ENCODE measurements at places on chromosomes 7 and 10.

DNA sequence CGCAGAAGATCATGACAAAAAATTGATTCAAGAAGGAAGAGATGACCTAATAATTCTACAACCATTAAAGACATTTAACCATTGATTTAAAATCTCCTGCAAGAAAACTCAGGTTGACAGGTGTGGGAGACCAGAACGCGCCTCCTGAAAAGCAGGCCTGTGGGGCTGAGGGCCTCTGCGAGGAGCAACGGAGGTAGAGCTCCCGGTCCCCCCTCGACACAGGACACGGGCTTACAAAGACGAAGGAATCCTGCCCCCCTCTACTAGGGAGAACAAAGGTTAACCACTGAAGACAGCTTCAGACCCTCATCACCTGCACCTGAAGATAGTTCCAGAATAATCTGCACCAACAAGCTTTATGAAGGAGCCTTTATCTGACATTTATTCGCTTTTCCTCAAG lies 55.9 kb upstream of the INPP5A start:
- DNase-seq, result no peak

GRCh38 chr7:106054156-106054910 lies 57.8 kb downstream of the SYPL1 start:
- no peak for DNase-seq

DNA sequence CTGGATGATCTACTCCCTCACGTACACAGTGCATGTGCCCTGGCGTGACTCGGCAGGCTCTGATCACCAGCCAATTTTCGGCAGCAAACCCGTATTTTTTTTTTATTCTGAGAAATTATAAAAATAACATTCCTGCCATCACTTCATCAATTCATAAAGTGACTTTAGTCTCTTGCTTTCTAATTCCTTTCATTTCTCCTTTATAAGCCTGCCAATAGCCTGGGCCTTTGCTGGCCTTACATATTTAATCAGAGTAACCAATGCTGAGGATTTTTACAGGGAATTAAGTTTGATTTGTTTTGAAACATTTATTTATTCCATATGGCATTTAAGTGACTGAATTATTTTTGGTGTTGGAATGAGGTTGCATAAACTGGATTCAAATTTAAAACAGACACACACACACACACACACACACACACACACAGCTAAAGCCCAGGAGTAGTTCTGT lies 140.8 kb downstream of the ETV1 start:
- no peak for DNase-seq

DNA sequence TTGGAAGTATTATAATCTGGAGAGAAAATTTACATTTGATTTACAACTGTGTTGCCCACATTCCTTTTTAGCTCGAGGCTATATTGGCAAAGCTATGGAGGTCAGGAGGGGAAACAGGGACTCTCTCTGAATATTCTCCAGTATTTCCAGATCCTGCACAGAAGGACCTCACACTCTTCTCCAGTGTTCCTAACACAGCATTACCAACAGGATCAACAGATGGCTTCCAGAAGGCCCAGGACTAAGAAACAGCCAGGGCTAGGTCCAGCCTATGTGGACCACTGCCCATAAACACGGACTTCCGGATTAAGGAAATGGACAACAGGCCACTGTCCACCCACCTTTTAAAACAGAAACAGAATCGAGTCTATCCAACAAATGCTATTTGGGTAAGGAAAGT lies 65.3 kb downstream of the CHCHD3 start:
- no peak for DNase-seq

DNA sequence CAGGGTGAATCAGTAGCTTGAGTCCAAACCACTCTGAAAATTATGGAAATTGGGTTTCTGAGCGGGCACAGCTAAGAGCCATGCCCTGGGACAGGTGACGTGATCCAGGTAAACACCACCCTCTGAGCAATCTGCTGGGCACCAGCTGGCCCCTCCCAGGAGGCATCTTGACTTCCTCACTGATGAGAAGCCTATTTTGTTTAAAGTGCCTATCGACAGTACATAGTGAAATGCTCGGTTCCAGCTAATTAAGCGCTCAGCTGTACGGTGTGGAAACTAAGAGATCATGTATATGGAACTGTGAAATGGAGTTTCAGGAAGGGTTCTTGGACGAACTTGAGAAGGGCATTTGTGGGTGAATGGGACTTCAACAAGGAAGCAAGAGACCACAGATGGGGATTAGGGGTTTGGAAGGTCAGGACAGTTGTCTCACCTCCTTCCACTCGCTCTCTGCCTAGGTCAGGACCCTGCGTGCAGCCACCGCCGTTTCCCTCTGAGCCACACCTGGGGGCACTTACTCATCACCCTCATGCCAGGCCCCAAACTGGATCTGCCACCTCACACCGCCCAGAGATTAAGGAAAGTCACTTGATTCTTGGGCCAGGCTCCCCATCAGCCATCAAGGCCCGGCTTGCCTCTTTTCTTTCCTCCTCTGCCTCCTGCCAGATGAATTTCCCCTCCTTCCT lies 3.2 kb downstream of the ITPRIP start:
- no peak for DNase-seq
